ENCODE measurements at places on chromosomes 2 and 18.
A peak's percentile ranks its signal among the peaks of the same experiment; 100 is the strongest.

GRCh38 chr2:20429528-20429927 lies 17.3 kb upstream of the RHOB start:
- DNase-seq = no peak

DNA sequence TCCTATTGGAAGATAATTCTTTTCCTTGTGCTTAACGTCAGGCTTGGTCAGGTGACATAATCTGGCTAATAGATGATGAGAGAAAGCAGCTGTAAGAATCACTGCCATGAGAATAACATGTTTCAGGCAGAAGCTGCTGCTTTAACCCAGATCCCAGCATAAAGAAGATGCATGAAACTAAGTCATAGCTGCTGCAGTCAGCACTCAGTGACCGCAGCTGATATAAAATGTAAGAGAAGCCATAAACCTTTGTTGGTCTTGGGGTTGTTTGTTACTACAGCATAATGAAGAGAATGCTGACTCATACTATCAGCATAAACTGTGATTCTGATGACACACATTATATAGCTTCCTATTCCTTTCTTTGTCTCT lies 274.3 kb upstream of the TRIB2 start:
- DNase-seq = no peak

DNA sequence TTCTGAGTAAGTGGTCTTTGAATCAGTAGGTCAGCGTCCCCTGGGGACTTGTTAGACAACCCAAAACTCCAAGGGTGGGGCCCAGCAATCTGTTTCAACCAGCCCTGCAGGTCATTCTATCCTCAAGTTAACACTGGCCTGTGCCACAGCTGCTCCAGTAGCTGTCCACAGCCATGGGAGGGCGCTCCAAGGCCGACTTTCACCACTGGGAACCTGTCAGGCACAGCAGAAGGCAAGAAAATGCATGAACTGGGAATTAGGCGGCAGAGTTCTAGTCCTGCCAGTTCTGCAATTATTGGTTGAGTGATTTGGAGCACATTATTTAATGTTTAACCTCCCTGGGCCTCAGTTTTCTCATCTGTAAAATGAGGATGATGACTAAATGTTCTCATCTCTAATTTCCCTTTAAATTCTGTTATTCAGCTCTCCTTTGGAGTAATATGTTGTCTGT lies 17.4 kb upstream of the MRPL33 start:
- DNase-seq = peak; percentile 39

DNA sequence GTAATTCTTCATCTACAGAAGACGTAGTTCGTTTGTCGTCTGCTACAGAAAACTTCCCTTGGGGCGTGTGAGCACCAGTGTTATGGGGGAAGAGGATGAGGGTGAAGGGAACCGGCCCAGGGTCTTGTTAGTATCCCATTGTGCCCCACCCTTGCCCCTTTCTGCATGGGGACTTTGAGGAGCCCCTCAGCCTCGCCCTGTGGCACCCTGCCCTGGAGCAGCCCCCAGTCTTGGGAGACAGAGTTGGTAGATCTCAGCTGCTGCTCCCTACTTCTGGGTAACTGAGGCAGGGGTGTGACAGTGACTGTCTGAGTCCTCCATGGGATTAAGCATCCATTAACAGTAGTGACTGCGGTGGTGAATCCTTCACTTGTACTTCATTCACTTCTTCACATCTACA lies 50.1 kb downstream of the RNF144A start:
- no peak for DNase-seq

DNA sequence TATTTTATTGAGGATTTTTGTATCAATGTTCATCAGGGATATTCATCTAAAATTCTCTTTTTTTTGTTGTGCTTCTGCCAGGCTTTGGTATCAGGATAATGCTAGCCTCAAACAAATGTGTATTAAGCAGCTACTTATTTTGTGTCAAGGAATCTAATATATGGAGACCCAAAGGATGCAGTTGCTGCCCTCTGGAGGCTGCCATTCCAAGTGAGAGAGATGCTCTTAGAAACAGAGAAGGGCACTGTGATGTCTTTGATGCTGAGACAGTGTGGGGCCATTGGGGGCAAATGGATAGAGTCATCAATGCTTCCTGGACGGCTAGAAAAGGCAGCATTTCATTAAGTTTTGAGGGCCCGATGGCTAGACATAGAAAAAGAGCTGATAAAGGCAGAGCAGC lies 292.6 kb downstream of the SETBP1 start:
- no peak for DNase-seq

GRCh38 chr2:207264310-207264709 lies 98.6 kb upstream of the KLF7 start:
- no peak for DNase-seq

DNA sequence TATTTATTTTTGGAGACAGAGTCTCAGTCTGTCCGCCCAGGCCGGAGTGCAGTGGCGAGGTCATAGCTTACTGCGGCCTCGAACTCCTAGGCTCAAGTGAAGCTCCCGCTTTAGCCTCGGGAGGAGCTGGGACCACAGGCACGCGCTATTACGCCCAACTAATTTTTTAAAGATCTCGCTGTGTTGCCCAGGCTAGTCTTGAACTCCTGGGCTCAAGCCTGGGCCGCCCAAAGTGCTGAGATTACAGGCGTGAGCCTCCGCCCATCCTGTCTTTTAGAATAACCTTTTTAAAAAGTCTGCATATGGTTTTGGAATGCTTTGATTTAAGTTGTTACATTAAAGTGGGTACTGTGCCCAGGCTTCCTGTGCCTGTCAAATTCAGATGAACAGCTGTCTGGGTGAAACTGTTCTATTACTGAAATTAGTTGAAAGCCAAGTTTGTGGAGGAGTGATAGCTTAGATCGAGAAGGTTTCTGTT lies 944 bp downstream of the RAB3GAP1 start:
- no peak for DNase-seq

DNA sequence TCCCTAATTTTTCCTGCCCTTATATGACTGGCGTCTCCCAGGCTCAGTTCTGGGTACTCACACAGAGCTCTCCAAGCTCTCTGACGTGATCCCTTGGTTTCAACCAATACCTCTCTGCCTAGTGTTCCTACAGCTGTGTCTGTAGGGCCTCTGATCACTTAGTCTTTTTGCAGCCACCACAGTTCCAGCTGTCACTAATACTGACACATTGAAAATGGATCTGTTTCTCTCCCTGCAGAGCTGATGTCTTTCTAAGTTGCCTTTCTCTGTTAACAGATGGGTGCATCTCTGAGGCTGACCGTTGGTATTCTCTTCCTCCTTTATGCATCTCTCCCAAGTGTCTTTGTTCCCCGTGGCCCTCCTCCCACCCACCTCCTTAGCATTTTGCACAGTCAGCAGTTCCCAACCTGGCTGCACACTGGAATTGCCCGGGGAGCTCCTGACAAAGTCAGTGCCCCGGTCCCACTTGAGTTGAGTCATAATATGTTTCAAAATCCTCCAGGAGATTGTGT lies 62.5 kb downstream of the CERS6 start:
- DNase-seq = no peak

- DNase-seq = no peak
These were observed 45.6 kb upstream of the ANKRD44 start for GRCh38 chr2:197356136-197356535.

DNA sequence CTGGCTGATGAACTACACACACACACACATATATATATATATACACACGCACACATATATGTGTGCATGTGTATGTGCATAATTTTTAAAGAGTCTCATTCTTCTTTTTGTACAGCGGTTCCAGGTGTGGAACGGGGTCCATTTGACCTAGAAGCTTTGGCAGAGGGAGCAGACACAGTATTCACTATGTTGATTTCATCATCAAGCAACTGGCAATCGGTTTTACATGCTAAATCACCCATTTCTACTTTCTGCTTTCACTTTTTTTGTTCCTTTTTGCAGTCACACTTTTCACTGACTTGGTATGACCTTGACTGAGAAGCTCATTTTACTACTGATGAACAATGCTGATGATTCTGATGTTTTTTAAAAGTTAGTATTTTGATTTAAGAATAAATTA lies 63.0 kb upstream of the PGAP1 start:
- DNase-seq = no peak

DNA sequence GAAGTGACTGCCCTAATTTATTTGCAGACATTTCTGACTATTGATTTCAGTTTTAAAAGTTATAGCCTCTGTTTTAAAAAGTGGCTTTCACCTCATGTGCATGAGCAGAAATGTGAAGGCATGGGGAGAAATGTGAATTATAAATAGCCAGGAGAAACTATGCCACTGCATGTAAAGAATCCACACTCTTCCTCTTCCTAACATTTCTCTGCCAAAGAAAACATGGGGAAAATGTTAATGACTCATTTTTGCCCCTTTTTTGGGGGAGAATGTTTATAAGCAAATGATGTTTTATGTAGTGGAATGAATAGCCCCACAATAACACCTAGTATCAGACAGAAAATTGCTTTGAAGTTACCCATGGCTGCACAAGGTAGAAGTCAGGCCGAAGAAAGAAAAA lies 249.0 kb upstream of the TANK start:
- DNase-seq = no peak

GRCh38 chr18:26637324-26637723 lies 89.0 kb upstream of the KCTD1 start:
- DNase-seq = no peak

DNA sequence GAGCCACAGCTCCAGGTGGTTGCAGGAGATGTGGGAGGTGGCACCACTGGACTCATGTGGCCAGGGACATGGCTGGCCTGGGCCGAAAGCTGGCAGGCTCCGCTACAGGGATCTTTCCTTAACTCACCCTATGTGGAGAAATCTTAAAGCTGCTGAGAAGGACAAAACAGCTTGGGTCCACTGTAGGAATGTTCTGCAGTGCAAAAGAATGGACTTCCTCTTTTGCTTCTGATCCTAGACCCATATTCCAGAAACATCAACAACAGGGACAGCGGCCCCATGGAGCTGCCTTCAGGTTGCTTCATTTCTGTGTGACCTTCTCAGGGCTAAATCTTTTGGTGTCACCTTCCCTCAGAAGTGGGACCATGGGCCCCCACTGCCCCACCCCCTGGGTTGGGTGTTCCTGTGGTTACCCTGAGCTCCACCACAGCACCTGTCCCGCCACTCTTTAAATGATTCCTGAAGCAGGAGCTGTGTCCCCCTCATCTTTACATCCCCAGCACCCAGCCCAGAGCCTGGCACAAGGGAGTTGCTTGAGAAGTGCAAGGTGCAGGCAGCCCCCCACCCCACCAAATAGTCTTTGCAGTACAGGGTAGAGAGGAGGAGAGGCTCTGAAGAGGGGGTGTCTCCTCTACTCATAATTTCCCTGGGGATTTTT lies 205.8 kb downstream of the ZBTB7C start:
- no peak for DNase-seq

- no peak for DNase-seq
These were observed 541.9 kb downstream of the TMX3 start for GRCh38 chr18:68172842-68173549.

GRCh38 chr2:174952607-174953006 lies 52.6 kb downstream of the CHN1 start:
- no peak for DNase-seq

DNA sequence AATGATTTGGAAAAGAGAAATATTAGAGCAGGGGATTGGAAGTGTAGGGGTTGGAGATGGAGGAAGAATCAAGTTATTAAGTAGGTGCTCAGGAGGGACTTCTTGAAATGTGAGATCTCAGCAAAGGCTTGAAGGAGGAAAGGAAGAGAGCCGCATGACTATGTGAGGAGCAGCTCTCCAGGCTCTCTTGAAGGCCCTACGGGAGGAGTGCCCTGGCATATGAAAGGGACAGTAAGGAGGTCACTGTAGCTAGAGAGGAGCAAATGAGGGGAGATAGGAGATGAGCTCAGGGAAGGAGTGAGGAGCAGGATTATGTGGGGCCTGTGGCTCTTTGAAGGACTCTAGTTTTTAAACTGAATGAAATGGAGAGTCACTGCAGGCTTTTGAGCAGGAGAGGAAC lies 181.1 kb upstream of the NABP1 start:
- no peak for DNase-seq

DNA sequence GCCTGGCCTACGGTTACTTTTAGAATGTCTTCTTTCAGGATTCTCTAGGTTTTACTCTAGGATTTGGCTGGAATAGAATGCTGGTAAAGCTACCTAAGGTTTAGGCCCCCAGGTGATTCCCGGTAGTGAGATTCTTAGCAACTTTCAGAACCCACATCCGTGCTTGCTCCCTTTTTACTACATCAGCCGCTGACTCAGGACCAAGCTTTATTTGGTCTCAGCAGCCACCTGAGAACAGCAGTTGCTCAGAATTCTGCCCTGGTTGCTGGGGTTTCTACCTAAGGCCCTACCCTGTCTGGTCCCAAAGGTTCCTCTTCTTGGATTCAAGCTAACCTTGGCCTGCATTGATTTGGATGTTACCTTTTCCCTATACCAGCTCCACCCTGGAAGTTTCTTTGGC lies 36.1 kb upstream of the NDUFV2 start:
- DNase-seq = no peak

GRCh38 chr2:237998530-237998929 lies 31.7 kb downstream of the UBE2F start:
- DNase-seq = no peak

DNA sequence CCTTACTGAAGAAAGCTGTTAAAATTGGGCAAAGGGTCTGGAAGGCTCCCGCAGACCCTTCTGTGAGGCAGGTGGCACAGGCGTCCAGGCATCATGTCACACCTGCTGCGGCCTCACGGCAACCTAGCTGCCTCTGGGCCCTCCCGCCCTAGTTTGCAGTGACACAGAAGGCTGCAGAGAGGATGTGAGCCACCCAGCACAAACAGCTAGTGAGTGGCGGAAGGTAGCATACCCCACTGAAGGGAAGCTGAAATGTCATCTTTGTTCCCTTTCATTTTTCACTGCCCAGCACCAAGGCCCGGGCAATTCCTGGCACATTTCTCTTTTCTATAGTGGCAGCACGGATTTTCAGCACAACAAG lies 53.8 kb downstream of the TRAPPC12 start:
- DNase-seq = no peak

DNA sequence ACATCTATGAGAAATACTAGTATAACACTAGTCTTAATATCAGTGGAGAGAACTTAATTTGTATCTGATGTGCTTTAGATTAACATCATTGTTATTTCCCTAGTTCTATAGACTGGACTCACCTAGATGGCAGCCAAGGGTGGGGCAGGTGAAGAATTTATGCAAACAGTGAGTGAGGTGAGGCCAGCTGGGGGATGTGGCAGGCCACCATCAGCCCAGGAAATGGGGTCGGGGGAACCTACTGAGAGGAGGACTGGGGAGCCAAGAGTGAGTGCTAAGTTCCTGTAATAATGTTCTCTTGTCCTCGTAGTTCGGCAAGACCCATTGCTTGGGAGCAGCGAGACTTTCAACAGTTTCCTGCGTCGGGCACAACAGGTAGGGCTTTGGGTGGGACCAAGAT lies 2.5 kb downstream of the SNX17 start:
- DNase-seq = no peak

- DNase-seq = no peak
These were observed 460.4 kb downstream of the MBD2 start for GRCh38 chr18:53764086-53764485.
